ENCODE measurements at places on chromosomes 1 and 21.

DNA sequence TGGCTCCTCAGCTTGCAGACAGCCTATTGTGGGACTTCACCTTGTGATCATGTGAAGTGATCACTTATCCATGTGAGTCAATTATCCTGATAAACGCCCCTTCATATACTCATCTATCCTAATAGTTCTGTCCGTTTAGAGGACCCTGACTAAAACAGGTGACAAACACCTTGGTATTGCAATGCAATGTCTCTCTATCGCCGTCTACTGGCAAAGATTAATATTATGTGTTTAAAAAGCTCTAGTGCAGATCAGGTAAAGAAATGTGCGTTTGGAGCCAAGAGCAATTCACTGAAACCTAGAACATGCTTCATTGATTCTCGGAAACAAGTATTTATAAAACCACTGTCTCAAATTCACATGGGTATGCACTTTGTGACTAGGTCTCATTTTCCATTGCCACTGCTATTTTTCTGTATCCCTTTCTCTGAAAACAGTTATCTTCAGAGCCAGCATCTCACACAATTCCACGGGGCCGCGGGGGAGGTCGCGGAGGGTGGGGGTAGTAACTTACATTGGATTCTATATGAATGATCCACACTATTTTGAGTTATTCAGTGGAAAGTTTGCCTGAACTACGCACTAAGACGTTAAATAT lies 554.6 kb upstream of the NCAM2 start:
- DNase-seq, result no peak

DNA sequence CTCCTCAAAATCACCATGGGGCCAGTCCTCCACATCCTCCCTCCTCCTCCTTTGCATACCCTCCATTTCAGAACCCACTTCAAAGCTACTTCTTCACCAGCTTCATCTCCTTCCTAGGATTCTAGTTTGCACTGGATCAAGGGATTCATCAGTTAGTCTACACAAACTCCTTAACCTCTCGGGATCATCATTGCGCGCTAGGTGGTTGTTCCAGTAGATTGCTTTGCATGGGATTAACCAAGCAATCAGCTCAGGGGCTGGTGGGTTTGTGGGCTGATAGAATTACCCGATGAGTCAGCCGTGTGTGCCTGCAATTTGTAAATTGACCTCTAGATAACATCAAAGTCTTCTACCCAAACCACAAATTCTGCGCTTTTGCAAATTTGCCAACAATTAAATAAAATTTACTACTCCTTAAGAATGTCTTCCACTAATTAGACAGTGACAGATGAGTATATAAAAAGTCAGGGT lies 7.7 kb downstream of the KANK4 start:
- DNase-seq, result no peak

- peak; percentile 58 for DNase-seq
Observed at GRCh38 chr1:194295685-194296084, 1109.3 kb upstream of the B3GALT2 start.

- DNase-seq, result no peak
Observed at GRCh38 chr1:91809317-91809716, 76.6 kb downstream of the TGFBR3 start.

Data from large intestine (tissue), 12 donors.